NCI-H1092 (cell line): ENCODE measurements at places on chromosomes 12 and 14.

GRCh38 chr12:87804386-87804785, 224.8 kb downstream of the C12orf50 start:
- no peak for DNase-seq

- DNase-seq = peak; percentile 3
These were observed 12.5 kb upstream of the FOXN3 start for GRCh38 chr14:89429199-89430181.

GRCh38 chr12:72472350-72472749, 200.2 kb downstream of the TRHDE start:
- DNase-seq = no peak

GRCh38 chr14:74246542-74246941, 7.3 kb downstream of the VSX2 start:
- no peak for DNase-seq

GRCh38 chr12:109767456-109767855, 53.8 kb downstream of the FAM222A start:
- DNase-seq = no peak

DNA sequence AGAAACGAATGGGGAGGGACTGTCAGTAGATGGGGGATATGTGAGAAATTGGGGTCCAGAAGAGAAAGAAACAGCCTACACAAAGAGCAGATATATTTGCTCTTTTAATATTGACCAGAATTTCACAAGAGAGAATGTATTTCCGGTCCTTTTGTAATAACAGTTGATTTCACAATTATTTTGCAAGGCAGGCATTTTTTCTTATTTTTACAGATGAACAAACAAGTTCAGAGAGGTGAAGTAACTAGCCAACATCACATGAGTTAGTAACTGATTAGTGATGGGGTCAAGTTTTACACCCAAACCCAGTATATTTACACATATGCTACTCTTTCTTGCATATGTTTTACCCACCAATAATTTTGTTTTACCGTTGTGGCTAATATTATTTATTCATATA, 188.2 kb downstream of the NAV3 start:
- no peak for DNase-seq

DNA sequence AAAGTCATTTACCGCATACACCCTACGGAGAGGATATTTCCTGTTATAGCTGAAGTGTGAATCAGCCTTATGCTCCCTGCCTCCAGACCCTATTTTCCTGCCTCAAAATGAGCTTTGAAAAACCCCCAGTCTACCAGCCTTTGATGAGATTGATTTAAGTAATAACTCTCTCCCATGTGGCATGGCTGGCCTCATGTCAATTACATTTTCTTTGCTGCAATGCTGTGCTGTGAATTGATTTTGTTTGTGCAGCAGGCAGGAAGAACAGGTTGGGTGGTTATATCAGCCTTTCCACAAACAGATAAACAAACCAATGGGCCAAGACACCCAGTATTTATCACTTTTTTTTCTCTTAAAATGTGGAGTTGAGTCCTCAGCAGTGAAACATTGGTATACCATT, 1105.5 kb upstream of the TMEM132C start:
- no peak for DNase-seq

DNA sequence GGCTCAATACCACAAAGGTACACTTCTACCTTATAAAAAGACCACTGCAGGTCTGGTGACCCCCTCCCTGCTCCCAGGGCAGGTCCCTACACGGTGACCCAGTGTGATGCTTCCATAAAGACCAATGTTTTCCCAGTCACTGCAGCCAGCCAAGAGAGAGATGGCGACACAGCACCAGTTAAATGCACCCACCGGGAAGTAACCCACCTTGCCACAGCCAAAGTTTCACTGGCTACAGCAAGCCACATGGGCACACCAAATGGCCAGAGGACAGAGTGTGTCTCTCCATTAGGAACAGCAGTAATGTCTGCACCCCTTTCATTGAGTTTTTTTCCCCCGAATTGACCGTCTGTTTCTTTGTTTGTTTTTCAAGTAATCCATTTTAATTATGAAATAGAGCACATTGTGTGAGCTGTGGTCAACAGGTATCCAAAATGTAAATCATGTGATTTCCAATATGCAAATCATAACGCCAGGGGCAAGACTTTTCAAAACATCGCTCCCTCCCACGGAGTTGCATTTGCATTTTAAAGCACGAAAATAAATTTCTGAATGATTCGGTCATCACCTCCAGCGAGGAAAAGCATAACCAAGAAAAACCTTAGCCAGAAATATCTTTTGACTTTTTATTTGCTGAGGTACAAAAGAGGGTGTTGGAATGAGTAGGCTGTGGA, 48.9 kb upstream of the EML1 start:
- no peak for DNase-seq

- DNase-seq = no peak
These were observed 9.5 kb downstream of the GPR19 start for GRCh38 chr12:12686472-12686871.

GRCh38 chr12:75294336-75294735, 35.8 kb downstream of the CAPS2 start:
- DNase-seq = no peak

GRCh38 chr12:25197608-25198007, 2.6 kb downstream of the ETFRF1 start:
- no peak for DNase-seq

- no peak for DNase-seq
These were observed 311.8 kb downstream of the BTG1 start for GRCh38 chr12:91833780-91834359.

DNA sequence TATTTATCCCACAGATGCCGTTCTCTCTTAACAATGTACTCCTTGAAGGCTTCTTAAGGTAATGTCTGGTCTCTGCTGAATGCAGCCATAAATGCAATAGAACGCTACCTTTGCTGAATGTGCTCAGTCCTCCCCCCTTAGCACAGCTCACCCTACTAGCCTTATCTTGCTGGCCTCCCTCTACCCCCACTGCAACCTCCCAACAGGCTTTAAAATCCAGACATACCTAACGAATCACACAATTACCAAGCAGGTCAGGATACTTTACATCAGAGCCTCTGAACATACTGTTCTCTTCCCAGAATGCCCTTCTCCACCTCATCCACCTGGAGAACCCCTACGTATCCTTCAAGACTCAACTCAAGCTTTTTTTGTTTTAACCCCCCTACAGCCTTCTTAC, 51.0 kb upstream of the CRADD start:
- no peak for DNase-seq
